ENCODE measurements at places on chromosomes 3 and 15. TPM values are rescaled to one million over a fixed set of nuclear protein-coding genes. Genes with fewer than 3 reads are reported as not detected.

SLCO2A1 gene
- total RNA-seq, result 0.24 TPM

CKMT1B gene
- total RNA-seq, result 1.9 TPM

IL17RE gene
- 1.9 TPM for total RNA-seq

GPR149 gene
- total RNA-seq, result not detected

CHL1 gene
- total RNA-seq, result not detected

FAM81A gene
- 10.7 TPM for total RNA-seq

AMIGO3 gene
- 1.2 TPM for total RNA-seq

CADPS gene
- not detected for total RNA-seq

SEMA5B gene
- total RNA-seq, result 0.32 TPM

C2CD4A gene
- total RNA-seq, result 0.10 TPM

PLA2G4B gene
- total RNA-seq, result 1.6 TPM

TRANK1 gene
- 1.2 TPM for total RNA-seq

RCN2 gene
- total RNA-seq, result 58.9 TPM

TFG gene
- 140 TPM for total RNA-seq

GPR156 gene
- total RNA-seq, result 0.24 TPM

NDN gene
- total RNA-seq, result 0.05 TPM

MEX3B gene
- 3.2 TPM for total RNA-seq

GOLGA8O gene
- 0.17 TPM for total RNA-seq

THRB gene
- total RNA-seq, result 1.1 TPM

CRABP1 gene
- 0.68 TPM for total RNA-seq

IVD gene
- total RNA-seq, result 12.3 TPM

MCTP2 gene
- not detected for total RNA-seq
